ENCODE measurements at places on chromosomes 2 and 18.

DNA sequence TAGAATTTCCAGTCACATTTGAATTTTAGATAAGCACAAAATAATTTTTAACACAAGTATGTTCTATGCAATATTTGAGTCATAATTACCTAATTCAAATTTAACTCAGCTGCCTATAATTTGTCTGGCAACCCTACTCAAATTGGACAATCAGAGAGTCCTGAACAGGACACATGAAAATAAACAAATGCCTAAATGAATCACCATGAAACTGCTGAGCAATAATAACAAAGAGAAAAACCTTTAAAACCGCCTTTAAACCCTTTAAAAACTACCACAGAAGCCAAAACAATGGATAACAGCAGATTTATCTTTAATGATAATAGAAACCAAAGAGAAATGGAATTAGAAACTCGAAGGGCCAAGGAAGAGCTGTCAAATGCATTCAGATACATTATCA lies 39.5 kb downstream of the ARL4C start:
- peak; percentile 11 for DNase-seq

DNA sequence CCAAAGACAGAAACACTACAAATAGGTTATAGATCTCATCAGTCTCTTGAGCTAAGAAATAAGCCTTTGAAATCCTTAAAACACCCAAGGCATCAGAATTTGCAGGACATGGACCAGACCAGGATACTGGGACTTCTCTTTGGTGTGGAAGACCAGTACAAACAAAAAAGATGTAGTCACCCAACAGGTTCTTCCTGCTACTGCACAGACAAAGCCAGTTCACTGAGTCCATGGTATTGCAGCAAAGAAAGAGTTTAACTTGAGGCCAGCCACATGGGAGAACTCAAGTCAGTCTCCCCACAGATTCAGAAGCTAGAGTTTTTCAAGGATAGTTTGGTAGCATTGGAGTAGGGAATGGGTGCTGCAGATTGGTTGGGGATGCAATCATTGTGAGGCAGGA lies 169.6 kb upstream of the NDUFV2 start:
- no peak for DNase-seq

DNA sequence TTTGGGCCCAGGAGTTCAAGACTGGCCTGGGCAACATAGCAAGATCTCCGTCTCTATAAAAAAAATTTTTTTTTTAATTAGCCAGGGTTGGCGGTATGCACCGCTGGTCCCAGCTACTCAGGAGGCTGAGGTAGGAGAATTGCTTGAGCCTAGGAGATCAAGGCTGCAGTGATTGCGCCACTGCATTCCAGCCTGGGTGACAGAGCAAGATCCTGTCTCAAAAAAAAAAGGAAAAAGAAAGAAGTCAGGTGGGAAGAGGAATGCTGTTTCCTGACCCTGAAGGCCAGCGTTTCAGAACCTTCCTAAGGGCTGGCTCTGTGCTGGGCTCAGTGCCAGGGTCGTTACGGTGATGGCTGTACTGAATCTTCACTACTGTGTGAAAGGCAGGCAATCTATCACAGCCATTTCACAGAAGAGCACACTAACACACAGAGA lies 35.0 kb upstream of the AGAP1 start:
- no peak for DNase-seq

DNA sequence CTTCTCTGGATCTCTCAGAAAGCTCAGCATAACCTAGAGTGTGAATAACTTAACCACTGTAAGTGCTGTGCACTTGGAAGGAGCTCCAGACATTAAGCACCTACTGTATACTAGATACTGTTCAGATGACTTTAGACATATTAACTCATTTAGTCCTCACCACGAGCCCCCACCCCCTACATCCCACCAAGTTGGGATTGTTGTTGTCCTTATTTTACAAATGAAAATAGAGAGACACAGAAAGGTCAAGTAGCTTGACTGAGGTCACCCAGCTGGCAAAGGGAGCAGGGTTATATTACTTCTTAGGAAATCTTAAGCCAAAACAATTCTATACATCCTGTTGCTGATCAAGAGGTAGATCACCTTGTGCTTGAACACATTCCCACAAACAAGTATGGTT lies 234.2 kb upstream of the SMAD2 start:
- no peak for DNase-seq

- no peak for DNase-seq
Measured at GRCh38 chr2:165238295-165238694, 919 bp upstream of the SCN2A start.

- no peak for DNase-seq
Measured at GRCh38 chr2:238956676-238957075, 108.8 kb downstream of the TWIST2 start.

DNA sequence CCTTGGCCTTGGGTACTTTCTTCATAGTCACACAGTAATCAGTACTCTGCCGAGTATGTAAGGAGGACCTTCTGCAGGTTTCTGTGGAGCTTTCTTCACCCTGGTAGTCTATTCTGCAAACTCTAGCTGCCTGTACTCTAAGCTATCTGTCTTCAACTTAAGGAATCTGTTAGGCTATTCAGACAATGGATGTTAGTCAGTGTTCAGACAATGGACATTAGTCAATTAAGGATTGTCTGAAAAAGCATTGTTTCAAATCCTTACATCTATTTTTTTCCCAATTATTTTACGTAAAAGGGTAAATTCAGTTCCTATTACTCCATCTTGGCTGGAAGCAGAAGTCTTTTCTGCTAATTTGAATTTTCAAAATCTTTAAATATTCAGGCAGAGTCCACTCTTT lies 75.7 kb downstream of the WDR7 start:
- DNase-seq = no peak

DNA sequence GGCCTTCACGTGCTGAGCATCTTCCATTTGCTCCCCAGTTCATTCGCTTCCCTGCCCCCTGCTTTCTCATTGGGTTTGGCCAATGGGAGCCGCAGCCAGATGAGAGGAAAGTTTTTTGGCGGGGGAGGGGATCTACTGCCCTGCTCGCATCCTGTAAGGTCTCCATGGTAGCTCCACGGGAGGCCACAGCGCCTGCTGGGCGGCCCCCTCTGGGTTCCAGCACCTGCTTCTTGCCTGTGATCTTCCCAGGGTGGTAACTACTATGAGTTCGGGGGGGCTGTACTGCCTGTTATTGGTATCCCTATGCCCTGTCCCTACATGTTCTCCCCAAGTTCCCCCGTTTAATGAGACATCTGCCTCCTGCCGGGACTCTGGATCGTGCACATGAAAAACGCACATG lies 57.2 kb downstream of the INPP5D start:
- DNase-seq = no peak

DNA sequence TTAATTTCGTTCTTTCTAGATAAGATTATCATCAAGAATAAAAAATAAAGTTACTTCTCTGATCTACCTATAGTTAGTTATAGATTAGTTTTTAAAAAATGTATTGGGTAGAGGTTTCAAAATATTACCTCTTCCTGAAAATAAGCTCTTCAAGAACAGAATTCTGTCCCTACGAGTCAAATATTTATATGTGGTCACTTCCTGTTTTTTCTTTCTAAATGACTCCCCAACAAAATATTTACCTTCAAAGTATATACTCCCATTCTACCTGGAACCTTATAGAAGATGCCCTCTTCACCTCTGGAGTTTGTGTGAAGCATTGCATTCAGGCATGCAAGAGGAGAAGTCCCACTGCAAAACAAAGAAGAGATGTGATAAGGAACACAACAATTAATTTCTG lies 72.3 kb downstream of the ASXL2 start:
- no peak for DNase-seq

DNA sequence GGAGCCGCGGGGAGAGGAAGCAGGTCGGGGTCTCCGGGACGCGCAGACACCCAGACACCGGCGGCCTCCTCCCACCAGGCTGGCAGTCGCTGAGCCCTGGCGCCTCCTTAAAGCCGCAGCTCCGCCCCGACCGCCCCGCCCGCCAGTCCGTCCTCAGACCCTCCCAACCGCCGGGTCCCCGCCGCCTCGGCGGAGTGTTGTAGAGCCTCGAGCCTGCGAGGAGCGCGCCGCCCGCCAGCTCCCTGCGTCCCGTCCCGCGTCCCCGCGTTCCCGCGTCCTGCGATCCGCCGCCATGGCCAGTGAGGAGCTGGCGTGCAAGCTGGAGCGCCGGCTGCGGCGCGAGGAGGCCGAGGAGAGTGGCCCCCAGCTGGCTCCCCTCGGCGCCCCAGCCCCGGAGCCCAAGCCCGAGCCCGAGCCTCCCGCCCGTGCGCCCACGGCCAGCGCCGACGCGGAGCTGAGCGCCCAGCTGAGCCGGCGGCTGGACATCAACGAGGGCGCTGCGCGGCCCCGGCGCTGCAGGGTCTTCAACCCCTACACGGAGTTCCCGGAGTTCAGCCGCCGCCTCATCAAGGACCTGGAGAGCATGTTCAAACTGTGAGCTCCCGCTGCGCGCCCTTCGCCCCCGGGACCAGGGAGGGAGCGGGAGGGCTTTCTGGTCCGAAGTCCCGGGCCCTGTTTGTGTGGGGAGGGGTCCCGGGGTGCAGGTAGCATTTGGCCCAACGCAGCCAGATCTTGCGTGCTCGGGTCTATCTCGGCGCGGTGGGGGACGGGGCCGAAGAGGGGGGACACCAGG lies at the start of gene EFHD1:
Gene EFHD1, plus strand, starts transcription at position 192 of the 793 bp plus-strand sequence. Its CDS starts 101 bp downstream, at position 293.
- peak; percentile 55 for DNase-seq

GRCh38 chr18:668260-668659 lies 10.8 kb downstream of the TYMS start:
- no peak for DNase-seq

DNA sequence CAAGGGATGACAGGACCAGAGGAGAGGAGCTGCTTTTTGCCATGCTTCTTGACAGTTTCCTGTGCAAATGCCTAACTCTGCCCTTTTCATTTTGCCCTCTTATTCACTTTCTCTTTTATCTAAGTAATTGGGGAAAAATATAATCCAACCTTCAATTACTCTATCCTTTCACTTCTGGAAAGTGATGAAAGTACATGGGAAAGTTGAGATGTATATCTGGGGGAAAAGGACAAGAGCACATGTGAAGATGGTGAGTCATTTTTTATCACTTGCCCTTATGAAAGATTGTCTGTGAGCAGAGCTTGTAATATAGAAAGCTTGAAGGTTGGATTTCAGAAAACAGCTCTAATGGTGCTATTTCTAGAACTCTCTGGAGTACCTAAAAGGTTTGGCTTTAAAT lies 1070.7 kb downstream of the CNTNAP5 start:
- DNase-seq = no peak

- no peak for DNase-seq
Measured at GRCh38 chr2:143674051-143674450, 544.8 kb downstream of the ARHGAP15 start.

DNA sequence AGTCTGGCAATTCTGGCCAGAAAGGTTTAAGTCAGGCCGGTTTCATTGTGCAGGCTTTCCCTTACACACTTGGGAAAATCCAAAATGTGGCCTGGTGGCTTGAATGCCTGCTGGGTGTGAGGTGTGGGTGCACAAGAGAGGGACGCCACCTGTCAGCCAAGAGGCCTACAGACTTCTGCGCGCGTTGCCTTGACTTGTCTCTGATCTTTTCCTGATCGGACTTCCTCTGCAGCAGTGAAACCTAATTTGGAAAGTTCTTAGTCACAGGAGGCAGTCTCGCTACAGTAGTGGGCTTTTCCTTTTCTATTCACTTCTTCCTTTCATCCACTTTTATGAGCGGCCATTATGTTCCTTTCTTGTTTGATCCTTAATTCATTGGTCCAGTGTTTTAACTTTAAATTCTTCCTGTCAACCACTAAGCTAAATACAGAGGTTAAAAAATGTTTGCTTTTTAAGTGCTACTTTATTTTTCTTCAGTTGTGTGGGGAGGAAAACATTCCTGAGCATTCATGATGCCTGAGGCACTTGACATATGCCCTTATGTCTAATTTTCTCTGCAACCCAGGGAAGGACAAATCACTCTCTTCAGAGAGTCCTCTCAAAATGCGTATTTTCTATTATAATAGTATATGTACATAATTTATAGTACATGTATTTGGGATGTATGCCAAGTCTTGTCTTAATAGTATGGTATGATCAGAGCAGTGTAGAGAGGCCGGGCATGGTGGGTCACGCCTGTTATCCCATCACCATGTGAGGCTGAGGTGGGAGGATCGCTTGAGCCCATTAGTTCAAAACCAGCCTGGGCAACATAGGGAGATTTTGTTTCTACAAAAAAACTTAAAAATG lies 128.9 kb downstream of the WDSUB1 start:
- DNase-seq = no peak

DNA sequence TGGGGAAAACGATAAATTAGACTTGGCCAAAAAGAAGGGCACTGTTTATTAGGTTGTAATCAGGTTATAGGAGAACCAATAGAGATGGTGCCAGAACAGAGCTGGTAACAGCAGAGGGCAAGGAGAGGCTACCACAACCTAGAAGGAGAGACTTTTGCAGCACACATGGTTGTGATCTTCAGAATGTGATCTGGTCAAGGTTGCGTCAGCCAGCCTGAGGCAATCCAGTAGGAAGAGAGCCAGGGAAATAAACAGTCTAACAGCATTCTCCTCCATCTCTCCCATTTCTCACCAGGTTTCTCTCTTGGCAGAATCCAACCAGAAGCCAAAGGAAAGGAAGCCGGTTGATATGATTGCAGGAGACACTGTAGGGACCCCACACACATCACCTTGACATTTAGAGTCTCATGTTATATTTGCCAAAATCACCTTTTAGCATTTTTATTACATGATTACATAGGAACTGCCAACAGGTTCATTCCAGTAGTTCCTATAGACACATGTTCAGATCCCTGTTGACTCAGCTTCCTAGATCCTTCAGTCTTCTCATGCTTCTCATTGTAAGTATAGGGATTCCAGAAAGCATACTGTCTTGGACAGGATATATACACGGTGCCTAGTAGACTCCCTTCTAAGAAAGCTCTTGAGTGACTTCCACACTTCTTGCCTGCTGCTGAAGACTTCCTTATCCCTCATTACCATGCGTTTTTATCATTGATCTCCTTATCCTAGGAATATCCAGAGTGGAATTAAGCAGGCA lies 17.6 kb upstream of the SPATS2L start:
- peak; percentile 81 for DNase-seq

DNA sequence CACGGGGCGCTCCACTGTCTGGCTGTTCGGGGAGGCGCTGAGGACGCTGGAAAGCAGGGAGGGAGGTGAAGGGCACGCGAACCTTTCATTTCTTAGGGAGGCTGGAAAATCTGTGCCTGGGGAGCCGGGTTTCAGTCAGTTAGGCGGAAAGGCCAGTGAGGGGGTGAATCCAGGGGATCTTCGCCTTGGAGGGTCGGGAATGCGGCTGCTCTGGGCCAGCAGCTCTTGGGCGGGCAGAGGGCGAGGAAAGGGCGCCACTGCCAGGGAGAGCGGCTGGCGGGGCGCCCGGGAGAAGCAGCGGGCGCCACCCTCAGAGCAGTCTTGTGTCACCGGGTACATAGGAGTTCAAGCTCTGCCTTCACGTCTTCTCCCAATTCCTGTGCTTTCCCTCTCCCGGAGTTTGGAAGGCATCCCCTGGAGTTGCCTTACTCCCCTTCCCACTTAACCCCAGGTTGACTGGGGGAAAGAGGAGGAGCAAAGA lies 1.4 kb downstream of the CCDC85A start:
- peak; percentile 56 for DNase-seq

- DNase-seq = no peak
Measured at GRCh38 chr2:58261209-58261608, 20.1 kb upstream of the FANCL start.

DNA sequence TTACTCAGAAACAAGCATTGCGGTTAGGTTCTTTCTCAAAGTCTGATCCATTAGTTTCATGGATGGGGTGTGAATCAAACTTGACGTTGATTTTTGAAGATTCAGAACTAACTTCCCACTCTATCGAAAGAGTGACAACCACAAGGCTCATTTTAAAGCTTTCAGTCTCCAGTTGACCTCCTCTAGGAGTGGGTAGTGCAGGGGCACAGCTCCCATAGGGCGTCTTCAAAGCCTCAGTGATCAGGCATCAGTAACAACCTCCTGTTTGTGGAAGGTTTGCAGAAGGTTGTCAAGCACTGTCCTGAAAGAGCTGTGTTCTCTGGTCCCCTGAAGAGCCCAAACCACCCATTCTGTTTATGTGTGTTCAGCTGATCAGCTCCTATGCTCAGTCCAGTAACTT lies 10.2 kb downstream of the MTCL1 start:
- DNase-seq = no peak

All from AG08395 (cell line).